ENCODE measurements at places on chromosomes 12 and 14.

- no peak for ATAC-seq
Measured at GRCh38 chr14:69046476-69046860, 67.4 kb upstream of the ACTN1 start.

DNA sequence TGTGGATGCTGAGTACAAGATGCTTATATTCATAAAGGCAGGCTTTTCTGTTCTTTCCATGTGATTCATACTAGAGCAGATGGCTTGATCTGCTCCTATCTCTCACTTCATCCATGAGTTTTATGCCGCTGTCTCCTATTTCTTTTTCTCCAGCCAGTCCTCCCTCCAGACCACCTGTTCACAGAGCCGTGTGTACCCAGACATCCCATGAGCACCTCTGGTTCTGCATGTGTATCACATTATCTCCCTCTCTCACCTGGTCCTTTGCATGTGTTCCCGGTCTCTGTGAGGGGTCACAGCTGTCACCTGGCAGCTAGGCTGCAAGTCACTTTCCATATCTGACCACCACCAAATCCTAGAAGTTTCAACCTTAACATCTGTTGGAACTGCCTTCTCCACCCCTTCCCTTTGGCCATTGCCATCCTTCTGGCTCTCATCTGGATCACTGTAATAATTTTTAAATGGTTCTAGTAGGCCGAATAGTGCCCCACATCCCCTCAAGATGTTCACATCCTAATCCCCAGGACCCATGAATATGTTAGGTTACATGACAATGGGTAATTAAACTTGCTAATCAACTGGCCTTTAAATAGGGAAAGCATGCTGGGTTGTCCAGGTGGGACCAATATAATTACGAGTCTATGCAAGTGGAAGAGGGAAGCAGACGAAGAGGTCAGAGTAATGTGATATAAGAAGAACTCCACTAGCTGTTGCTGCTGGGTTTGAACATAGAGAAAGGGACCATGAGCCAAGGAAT is 168.1 kb downstream of the SNAPC1 start:
- ATAC-seq = no peak

GRCh38 chr12:106918746-106919145 is 37.0 kb upstream of the TMEM263 start:
- peak; percentile 30 for ATAC-seq

GRCh38 chr12:65876161-65876560 is 51.9 kb downstream of the HMGA2 start:
- no peak for ATAC-seq

DNA sequence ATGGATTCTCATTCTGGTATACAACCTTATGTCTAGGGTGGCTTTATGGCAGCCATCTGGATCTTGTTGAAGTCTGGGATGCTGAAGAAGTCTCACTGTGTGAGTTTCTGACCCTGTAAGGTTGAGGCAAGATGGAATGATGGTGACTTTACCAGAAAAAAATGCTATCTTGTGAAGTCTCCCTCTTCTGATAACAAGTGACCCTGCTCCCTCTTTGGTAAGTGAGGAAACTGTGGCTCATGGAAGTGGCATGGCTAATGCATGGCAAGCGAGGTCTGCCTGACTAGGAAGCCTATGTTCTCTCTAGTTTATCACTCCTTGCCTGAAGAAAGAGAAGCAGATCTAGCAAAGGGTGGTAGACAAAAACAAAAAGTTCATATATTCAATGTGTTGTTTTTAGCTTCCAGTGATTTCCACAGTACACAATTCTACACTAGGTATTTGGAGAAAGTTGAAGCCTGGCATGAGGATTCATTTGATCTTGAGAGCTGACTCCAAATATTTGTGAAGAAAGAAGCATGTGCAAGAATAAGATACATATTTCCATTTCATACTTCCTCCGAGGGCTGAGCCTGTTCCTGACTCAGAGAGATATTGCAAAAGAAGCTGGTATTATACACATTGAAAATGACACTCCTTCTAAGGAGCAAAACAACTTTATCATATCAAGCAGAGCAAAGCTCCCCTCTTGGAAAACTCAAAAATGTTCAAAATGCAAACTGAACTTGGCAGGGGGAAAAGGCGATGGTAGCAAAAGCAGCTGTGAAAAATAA is 63.6 kb downstream of the HELB start:
- no peak for ATAC-seq

GRCh38 chr12:99911081-99911480 is 73.7 kb downstream of the ANKS1B start:
- ATAC-seq = no peak

GRCh38 chr12:113403435-113404415 is at the start of gene SDS:
TSS of gene SDS (minus strand) at chr12:113403887. CDS start at chr12:113399708, 4,179 bp downstream.
- no peak for ATAC-seq

GRCh38 chr14:75439989-75440388 is 12.2 kb downstream of the JDP2 start:
- ATAC-seq = no peak

DNA sequence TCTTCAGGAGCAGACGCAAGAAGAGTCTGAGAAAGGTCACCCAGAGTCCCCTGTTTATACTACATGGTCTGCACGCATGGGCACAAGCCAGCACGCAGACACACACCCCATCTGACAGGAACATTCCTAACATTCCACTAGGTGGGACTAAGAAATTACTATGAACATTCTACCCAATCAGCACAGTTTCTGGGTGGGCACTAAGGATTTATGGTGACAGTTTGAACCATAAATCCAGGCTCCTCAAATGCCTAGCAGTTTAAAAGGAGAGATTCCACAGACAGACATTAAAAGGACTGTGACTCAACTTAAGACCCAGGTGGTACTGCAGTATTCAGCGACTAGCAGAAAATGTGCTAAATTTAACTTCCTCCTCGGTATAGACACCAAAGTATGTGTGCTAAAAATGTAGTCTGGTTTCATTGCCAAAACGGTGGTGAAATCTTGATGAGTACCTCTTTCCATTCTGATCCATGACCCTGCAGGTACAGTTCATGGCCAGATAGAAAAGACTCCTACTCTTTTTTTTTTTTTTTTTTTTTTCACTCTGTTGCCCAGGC is 16.2 kb downstream of the ABHD4 start:
- ATAC-seq = peak; percentile 97

GRCh38 chr14:68249661-68250451 is 430.3 kb downstream of the RAD51B start:
- peak; percentile 29 for ATAC-seq

DNA sequence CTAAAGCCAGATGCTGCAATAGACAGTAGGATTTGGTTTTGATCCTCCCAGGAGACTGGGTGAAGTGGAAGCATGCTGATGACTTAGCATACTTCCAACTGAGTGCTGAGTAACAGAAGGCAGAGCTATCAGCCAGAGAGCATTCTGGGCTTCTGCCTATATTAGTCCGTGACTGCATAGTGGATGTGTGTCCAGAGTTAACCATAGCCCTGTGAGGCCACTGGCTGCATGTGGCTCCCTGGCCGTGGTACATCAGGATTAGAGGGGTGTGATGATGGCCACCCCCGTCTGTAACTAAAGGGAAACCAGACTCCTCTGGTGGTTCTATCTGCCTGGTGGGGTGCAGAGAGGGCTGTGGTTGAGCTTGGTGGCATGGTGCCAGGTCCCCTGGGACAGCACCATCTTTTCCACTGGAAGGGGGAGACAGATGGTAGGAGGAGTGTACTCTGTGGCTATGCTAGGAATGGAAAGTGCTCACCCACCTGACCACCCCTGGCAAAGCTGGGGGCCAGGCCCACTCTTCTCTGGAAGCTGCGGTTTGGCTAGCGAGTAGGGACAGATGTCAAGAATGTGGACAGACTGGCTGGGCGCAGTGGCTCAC is 27.4 kb downstream of the ABCD4 start:
- peak; percentile 32 for ATAC-seq

GRCh38 chr12:66140731-66141130 is 10.2 kb upstream of the LLPH start:
- no peak for ATAC-seq

DNA sequence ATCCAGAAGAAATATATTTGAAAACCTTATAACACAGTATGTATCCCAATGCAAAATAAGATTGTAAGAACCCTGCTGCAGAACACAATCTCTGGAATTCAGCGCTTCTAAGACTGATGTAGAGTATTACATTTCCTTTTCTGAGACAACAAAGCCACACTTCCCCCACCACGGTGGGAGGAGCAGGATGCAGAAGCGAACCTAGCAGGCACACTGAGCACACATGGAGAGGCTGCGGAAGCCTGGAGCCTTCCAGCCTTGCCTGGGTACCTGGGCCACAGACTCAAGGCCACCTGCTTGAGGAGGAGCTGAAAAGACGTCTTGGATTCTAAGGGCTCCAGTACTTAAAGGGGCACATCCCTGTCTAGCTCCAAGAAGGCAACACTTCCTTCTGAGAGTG is 46.4 kb downstream of the TCHP start:
- peak; percentile 28 for ATAC-seq

DNA sequence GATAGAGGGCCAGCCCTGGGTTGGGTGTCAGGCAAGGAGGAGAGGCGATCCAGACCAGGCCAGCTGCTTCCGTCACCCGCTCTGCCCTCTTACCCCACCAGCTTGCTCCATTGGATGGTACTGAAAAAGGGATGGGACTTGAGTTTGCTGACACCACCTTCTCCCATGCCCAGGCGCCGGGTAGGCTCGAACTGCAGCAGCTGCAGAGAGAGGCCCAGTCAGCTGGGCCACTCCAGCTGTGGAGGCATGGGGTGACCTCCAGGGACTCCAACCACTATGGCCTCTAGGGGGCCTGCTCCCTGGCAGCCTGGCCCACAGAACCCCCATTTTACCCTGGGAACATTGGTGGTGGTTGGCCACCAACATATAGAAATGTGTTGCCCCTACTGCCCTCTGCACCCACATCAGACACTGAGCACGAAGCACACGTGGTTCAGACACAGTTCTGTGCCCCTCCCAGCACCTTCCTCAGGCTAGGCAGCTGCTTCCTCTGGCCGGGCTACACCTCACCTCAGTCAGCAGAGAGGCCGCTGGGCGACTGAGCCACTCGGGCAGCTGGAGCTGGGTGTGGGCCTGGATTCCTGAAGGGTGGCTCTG is 16.0 kb downstream of the RPS6KL1 start:
- ATAC-seq = no peak

GRCh38 chr12:91361864-91362263 is 179.2 kb upstream of the DCN start:
- no peak for ATAC-seq

GRCh38 chr12:7583471-7583870 is 79.9 kb upstream of the CD163 start:
- no peak for ATAC-seq

All from motor neuron (in vitro differentiated cells).